ENCODE measurements at places on chromosomes 1 and 21.

GRCh38 chr1:197441999-197442414 is 174.0 kb downstream of the CRB1 start:
- no peak for DNase-seq

DNA sequence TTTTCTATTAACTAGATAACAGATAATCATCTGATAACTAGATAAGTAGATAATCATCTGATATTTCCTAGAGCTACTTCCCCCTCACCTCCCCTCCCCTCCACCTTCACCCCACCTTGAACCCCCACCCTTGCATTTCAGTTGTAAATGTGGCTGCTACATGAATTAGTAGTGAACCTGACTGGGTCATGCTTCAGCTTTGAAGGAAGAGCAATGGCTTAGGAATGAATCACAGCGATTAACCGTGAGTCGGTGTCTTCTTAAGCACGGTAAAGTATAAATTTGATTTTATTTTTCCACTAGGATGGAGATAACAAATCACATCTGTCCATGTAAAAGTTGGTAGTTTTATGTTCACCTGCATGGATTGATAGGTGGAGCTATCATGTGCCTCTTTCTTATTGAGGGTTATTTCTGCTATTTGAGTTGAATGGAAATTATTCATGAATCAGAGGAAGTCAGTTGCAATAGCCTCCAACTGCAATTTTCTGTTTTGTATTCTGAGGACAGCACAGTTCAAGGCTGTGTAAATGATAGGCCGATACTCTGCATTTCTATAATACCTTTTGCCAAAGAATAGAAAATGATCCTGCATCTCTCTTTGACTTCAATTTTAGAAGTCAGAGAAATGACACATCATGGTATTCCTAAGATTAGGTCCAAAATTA is 235.0 kb downstream of the PTGER3 start:
- DNase-seq: no peak

DNA sequence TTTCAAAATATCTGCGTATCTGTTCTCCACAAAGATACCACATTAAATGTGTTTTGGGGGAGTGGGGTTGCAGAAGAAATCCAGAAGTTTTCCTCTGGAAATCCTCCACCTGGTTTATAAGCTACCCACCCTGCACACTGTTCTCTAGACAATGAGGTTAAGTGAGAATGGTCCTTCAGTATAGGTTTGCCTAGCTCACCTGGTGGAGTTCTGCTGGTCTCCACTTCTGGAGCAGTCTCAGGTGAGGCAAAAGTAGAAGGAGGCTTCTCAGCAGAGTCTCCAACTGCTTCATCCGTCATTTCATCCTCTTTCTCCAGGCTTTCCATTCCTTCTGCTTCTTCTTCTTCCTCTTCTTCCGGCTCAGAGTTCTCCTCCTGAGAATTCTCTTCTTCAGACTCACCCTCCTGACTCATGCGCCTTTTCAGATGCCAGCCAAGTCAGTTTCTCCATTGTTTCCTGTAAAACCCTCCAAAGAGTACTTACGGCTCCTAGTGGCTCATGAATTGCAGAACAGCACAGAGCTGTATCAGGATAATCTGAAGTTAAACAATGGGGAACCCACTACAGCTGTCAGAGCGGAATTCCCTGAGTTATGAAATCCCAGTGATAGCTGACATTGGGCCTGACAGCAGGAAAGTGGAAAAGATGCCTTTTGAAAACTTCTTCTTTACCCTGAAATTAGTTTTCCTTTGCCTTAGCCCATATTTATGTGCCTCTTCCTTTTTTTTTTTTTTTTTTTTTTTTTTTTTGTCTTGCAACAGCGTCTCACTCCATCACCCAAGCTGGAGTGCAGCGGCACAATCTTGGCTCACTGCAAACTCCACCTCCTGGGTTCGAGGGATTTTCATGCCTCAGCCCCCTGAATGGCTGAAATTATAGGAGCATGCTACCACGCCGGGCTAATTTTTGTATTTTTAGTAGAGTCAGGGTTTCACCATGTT is 38.5 kb downstream of the MSTO1 start:
- DNase-seq: peak; percentile 99

DNA sequence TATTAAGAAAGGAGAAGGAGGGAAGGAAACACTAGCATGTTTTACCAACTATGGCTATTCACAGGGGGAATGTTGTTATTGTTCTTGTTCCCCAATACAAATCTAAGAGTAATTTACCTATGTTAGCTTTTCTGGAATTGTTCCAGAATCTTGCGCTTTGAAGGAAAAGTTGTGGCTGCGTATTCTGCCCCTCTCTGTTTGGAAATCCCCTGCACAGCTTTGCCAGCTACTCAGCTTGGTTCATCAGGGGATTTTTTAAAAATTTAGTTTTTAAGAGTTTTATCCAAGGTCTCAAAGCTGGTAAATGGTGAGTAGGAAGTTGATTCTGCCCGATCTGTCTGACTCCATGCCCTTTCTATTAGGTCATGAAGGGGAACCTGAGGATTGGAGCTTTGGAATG is 9.5 kb upstream of the IRF6 start:
- DNase-seq: no peak

DNA sequence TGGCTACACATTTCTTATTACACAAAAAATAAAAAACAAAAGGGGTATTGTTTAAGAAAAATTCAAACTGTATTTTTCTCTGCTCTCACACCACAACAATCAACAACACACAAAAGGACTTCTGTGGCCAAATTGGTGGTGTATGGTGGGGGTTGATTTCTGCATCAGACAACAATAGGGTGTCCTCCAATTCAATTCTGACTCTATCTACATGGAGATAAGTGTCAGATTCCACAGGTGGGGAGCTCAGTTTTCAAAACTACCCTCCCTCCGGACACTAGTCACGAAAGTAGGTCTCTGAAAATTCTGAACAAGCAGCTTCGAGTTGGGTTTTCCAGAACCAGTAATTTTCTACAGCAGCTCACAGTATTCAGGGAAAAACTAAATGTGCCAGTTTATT is 744.9 kb upstream of the NCAM2 start:
- no peak for DNase-seq

DNA sequence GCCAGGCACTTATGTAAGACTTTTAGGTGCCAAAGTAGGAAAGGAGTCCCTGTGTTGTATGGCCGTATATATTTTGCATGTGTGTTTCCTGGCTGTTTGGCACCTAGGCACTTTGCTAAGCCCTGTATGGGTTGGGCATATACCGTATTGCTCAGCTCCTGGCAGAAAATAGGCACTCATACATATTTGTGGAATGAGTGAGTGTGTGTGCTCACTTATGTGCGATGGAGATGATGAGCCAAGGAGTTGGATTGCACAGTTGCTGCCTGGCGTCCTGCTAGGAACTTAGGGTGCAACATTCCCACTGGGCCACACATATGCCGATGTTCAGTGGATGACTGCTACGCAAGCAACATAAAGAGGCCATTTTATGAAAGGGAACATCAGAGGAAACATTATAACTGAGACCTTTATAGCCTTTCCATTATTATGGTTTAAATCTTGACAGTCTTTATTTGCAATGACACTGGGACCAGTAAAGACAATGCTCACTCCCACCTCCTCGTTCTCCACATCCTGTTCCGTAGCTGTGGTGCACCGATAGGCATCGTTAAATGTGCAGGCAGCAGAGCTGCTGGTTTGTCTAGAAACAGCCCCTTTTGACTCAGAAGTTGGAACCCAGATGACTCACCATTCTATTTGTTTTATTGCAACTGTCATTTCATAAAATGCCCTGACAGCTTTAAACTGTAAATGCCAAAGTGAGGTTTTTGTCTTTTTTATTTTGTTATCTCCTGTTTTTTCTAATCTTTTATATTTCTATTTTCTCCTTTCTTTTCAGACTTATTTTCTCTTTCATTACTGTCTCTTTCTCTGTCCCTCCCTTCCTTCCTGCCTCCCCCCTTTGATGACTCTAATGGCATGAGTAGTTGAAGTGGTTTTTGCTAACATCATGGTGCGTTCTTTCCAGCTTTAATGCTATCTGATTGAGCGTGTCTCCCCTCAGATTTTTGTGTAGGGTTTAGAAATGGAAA is 36.1 kb downstream of the PEX14 start:
- DNase-seq: no peak

GRCh38 chr1:29685387-29685786 is 449.1 kb downstream of the PTPRU start:
- DNase-seq: no peak

- no peak for DNase-seq
Observed at GRCh38 chr1:196513821-196514220, 94.4 kb downstream of the KCNT2 start.

GRCh38 chr1:200290010-200290685 is 119.7 kb downstream of the ZNF281 start:
- DNase-seq: no peak

DNA sequence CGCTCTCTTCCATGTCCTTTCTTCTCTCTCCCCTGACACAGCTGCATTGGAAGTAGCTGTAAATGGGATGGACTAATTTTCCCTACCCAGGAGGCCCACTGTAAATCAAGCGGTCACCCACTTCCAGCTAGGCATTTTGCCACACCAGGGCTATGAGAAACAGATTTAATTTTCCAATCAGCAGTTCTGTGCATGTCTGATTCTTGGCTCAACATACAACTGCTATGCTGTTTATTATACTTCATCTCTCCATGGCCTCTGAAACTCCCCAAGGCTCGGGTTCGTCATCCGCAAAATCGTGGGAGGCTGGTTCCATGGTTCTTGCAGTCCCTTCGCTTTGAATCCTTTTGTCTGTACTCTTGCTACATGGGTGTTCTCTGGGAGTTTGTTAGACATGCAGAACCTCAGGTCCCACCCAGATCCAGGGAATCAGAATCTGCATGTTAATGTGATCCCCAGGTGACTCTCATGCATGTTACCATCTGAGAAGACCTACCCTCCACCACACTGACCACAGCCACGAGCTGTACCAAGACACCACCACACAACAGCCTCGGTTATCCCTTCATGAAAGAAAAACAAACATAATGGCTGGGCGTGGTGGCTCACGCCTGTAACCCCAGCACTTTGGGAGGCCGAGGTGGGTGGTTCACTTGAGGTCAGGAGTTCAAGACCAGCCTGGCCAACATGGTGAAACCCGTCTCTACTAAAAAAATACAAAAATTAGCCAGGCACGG is 190.5 kb downstream of the GABPA start:
- no peak for DNase-seq

DNA sequence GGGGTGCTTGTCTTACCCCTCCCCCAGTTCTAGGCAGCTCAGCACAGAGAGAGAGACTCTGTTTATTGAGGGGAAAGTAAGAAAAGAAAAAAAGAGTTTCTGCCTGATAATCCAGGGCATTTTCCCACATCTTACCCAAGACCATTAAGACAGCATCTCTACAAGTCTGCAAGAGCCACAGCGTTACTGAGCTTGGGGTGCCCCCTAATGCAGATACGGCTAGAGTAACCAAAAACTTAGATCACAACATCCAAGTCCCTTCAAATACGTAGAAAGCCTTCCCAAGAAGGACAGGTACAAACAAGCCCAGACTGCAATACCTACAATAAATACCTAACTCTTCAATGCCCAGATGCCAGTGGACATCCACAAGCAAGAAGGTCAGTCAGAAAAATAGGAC is 6.2 kb upstream of the TEX50 start:
- no peak for DNase-seq

DNA sequence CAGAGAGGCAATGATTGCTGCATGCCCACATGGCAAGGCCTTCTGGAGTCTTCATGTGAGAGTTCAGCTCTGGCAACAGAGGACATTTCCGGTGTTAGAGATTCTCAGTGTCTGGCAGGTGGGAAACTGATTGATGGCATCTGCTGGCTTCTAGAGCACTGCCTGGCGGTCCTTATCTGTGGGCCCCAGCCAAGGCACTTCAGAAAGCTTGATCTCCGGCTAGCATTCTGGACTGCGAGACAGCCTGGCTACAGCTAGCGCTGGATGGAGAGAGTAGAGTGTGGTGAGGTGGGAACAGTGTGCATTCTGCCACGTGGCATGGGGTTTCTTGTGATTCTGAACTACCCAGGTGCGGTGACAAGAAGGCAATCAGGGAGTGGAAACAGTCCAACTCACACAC is 9.4 kb downstream of the ZNF678 start:
- no peak for DNase-seq

GRCh38 chr1:207298186-207298585 is 23.3 kb upstream of the CD55 start:
- no peak for DNase-seq

- DNase-seq: no peak
Observed at GRCh38 chr1:162916407-162916806, 55.4 kb upstream of the CCDC190 start.

DNA sequence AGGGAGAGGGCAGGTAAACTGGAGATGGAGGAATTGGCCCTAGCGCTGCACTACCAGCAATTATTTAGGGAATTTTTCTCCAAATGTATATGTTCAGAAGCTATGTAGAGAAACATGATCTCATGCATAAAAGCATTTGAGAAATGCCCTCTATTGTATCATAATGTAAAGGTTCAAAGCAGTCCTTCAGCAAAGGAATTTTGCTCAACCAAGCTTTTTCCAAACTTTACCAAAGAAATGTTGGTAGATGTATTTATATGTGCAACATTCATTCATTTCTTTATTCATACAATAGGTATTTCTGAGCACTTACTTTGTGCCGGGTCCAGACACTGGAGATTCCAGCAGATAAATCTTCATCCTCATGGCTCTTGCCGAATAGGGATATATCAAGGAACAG is 64.4 kb downstream of the XCL1 start:
- no peak for DNase-seq

DNA sequence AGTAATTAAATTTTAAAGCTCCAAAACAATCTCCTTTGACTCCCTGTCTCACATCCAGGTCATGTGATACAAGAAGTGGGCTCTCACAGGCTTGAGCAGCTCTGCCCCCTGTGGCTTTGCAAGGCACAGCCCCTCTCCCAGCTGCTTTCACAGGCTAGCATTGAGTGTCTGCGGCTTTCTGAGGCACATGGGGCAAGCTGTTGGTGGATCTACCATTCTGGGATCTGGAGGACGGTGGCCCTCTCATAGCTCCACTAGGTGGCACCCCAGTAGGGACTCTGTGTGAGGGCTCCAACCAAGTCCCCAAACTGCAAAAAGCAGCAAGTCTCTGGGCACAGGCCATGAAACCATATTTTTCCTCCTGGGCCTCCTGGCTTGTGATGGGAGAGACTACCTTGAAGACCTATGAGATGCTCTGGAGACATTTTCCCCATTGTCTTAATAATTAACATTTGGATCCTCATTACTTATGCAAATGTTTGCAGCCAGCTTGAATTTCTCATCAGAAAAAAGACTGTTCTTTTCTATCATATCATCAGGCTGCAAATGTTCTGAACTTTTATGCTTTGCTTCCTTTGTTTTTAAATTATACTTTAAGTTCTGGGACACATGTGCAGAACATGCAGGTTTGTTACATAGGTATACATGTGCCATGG is 554.1 kb upstream of the OLFM3 start:
- no peak for DNase-seq

DNA sequence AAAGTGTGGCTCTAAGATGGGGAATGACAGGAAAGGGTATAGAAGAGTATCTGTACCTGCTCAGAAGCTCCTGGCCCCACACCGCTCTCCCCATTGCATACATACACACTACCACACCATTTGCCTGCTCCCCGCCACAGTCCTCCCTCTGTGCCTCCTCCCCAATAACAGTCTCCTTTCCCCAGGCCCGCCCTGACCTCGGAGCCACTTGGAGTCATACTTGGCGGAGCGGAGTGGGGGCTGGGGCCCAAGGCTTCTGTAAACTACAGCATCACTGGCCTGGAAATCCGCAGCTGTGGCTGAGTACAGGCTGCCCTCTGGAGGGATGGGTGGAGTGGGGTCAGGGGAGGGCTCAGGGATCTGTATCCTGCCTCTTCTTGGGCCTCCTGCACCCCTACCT is 8.6 kb downstream of the SEMA6C start:
- no peak for DNase-seq

All from CD14-positive monocyte (primary cell).